ENCODE measurements at places on chromosomes 1 and 21.

GRCh38 chr1:56534130-56534651 lies 45.2 kb downstream of the PLPP3 start:
- no peak for DNase-seq

GRCh38 chr21:33189824-33190223 lies 39.9 kb upstream of the IFNAR2 start:
- no peak for DNase-seq

- DNase-seq = no peak
These were observed 87.9 kb downstream of the GTF2B start for GRCh38 chr1:88803444-88803843.

- DNase-seq = no peak
These were observed 1270.8 kb downstream of the MRPL39 start for GRCh38 chr21:24336491-24336890.

DNA sequence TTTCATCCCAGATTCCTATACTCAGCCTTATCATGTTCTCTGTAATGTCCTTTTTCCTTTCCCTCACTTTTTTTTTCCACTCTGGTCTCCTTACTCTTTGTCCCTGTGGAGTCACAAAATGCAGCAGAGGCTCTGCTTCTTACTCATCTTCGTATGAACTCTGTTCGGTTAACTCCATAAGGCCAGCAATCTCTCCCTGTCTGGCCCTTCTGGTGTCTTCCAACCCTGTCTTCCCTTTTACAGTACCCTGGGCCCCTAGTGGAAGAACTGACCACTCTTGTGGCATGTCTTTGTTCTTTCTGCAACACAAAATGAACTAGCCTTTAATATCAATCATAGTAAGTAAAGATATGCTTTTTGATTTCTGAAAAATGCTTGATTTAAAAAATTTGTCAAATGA lies 7.1 kb downstream of the CD101 start:
- no peak for DNase-seq

GRCh38 chr1:110619412-110620249 lies 13.5 kb upstream of the KCNA2 start:
- DNase-seq = peak; percentile 66

- no peak for DNase-seq
These were observed 3.7 kb upstream of the AMIGO1 start for GRCh38 chr1:109513110-109513710.

DNA sequence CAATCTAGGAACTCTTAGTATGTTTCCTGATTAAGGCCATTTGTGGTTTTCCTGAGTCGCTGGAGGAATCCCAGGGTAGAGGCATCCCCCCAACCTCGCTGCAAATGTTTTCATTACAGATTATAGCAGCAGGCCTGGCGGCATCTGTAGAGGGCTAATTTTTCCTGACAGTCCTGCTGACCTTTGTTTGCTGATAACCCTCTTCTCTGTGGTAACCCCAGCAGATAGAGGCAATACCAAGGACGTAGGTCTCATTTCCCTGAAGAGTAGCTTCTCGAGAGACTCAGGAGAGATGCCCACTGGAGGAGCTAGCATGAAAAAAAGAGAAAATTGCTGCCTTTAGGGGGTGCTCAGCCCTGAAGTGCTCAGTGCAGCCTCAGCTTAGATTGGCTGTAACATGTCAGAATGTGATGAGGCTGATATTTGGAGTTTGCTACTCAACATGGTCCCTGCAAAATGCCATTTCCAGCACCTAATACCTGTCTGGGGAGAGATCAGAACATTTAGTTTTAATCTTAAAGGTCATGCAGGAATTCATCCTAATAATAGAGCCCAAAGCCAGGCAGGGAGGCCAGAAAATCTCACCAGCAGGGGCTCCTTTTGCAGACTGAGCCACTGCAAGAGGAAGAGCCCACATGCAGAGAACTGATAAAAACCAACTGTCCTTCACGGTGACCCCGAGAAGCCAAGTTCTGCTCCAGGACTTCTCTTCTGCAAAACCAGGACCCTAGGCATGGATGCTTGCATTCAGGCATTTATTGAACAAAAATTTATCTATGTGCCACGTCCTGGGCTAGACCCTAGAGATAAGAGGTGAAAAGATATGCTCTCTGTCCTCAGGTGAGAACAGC lies 184.5 kb downstream of the KAZN start:
- DNase-seq = no peak

DNA sequence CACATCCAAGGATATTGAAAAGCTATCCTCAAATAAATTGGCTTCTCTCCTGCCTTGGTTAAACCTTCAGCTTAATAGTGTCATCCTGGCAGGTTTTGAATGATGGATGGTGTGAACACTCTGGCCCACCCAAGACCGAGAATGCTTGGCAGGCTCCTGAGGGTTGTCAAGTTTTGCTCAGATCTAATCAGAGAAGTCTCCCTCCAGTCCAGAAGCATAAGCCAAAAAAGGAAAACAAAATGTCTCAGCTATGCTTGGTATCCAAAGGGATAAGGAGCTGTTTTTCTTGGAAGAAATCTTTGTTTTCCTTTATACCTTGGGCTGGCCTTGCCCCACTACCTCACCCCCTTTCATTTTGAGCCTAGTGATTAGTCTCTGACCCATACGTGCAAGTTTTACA lies 172.7 kb downstream of the CRB1 start:
- DNase-seq = no peak

GRCh38 chr1:45122724-45123123 lies 83.7 kb downstream of the ZSWIM5 start:
- no peak for DNase-seq

DNA sequence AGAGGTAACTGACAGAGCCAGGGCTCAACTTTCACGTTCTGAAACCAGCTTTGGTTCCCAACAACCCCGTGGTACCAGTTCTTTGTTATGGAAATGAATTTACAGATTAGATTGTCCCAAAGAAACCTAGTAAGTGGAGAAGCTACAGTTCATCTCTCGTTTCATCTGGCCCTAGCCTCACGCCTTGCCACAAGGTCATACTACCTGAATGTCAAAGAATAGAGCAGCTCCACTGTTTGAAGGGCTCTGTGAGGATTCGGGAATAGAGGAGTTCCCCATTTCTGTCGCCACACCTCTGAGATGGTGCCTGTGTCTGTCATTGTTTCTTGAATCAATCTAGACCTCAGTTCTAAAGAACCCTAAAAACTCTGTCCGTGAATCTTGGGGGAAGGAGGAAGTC lies 15.0 kb upstream of the CDC42 start:
- DNase-seq = no peak

- peak; percentile 64 for DNase-seq
These were observed 1.2 kb upstream of the KIRREL1 start for GRCh38 chr1:157992031-157992832.

GRCh38 chr1:44326024-44326701 lies 28.9 kb downstream of the ERI3 start:
- no peak for DNase-seq

DNA sequence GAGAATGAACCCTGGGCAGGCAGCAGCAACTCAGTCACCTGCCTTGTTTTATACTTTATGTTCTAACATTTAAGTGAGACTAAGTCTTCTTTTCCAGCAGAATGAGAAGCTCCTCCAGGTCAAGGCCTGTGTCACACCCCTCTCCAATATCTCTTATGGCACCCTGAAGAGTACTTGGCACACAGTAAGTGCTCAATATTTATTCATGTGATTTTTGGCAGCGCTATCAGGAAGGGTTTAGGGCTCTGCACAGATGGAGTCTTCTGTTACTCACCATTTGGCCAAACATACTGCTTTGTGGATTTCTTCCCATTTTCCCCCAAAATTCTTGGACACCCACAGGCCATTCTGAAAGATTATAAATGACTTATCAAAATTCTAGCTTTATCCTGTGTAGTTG lies 43.8 kb upstream of the MYBPHL start:
- DNase-seq = no peak

- no peak for DNase-seq
These were observed 3.4 kb upstream of the USF1 start for GRCh38 chr1:161048949-161049722.

GRCh38 chr1:221797506-221797905 lies 55.6 kb upstream of the DUSP10 start:
- no peak for DNase-seq

DNA sequence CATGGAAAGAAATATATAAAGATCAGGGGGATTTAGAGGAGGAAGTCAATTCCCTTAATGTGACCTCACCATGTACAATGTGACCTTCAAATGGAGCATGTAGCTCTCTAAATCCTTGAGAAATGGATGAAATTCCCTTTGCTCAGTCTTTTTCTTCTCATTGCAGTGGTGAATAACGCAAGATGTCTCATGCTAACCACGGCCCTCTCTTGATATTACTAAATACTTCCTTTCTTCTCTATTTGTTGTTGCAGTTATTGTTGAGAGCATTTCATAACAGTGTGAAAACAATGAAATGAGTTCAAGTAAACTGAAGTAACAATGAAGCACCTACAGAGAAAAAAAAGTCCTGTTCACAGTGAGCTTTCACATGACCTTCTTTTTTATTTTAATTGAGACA lies 55.6 kb downstream of the ZNF281 start:
- DNase-seq = no peak

DNA sequence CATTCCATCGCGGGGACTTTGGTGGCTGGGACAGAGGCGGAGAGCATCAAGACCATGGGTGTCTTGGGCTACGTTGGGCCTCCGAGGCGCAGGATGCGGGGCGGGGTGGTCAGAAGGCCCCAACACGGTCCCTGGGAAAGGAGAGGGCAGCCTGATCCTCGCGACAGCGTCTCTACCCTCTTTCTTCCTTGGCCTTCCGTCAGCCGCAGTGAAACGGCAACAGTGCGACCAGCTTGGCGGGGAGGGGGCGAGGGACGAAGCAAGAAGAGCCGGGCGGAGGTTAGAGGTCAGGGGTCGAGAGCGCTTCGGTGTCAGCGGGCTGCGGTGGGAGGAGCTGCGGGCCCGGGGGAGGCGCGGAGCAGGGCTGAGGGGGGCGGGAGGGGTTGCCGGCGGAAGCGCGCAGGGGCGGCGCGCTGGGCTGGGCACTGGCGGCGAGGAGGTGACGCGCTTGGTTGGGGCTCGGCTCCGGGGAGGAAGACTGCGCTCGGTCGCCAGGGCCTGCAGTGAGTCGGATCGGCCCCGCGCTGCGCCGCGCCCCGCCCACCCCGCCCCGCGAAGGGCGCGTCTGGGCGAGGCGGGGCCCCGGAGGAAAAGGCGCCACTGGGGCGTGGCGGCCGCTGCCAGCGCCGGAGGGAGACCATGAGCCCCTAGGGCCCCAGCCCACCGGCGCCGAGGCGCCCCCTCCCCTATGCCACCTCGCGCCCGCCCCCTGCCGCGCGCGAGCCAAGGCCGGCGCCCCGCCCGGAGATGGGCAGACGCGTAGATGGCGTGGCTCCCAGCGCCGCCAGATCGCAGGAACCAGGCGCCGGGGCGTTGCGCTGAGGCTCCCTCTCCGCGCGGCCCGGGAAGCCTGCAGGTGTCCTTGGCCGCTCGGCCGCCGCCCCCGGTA lies at the start of gene KCNC4:
KCNC4 (plus strand) TSS at position 600 of the 889 bp plus-strand sequence. CDS start 1,186 bp downstream, outside the sequence.
- peak; percentile 64 for DNase-seq

DNA sequence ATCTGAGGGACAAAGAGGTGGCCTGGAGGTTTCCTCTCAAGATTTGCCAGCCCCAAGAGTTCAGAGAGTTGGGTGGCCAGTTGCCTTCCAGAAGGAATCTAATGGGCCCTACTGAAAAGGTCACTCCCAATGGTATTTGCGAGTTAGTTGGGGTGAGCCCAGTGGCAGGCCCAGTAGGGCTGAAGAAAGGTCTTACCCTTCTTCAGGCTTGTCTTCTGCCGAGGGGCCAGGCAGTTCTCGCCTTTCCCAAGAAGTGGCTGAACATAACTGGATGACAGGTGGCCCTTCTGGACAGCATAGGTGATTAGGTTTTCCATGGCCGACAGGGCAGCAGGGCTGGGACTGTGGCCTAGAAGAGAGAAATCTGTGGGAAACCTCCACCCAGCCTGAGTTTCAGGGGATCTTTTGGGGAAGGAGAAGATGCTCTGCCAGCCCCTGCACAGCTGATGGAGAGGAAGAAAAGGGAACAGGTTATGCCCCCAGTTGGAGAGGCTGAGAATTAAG lies 7.2 kb downstream of the PGLYRP4 start:
- DNase-seq = no peak

- no peak for DNase-seq
These were observed 8.1 kb upstream of the VWA5B1 start for GRCh38 chr1:20282533-20282932.

DNA sequence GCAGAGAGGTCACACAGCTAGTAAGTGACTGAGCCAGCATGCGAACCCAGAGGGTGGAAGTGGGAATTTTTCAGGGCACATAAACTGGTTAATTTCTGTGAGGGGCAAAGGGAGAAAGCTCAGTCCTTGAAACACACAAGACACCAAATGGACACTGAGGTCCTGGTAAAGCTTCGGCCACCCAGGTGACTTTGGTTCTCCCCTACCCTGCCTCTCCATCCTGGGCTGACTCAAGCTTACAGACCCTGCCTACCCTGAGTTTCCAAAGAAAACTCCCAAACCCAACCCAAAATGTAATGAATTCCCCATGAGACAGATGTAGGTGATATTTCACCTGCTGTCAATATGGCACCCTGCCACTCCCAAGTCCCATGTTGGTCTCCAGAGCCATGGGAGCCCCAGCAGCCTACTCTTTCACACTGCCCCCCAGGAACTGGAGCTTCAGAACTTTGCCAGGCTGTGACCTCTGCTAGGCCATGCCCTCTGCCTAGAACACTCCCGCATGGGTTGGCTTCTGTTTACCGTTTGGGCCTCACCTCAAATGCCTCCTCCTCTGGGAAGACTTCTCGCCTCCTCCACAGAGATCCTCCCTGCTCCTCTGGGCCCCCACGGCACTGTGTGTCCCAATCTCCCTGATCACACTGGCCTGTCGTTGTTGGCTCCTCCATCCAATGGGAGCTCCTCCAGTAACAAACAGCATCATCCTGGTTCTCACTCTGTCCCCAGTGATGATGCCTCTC lies 3.7 kb upstream of the LRP8 start:
- no peak for DNase-seq

DNA sequence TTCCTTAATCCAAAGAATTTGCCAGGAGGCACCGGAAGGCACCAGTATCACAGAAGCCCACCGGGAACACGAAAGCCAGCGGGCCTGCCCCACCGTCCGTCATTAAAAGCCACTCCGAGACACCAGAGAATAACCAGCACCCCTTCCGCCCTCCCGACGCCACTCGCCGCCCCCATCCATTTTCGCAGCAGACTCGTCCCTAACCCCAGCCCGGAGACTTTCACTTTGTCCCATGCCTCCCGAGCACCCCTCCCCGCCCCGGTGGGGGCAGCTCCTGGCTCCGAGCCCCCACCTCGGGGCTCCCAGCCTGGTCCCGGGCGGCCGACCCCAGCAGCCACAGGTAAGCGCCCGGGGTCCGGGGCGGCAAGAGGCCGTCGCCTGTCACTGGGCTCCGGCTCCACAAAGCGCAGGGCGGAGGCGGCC lies 105.4 kb downstream of the SLC45A1 start:
- DNase-seq = peak; percentile 12

DNA sequence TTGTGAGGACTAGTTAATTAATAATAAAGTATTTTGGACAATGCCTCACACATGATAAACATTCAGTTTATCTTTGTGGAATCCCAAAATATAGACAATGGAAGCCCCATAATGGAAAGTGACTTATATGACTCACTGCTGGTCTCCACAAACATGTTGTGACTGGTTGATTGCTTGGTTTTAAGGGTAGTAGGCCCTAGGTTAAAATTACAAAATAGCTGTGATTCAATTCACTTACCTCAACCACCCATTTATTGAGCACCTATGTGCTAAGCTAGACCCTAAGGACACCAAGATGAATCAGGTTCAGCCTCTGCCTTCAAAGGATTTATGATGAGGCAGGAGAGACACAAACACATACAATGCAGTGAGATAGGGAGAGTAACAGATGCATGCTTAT lies 42.4 kb downstream of the KANK4 start:
- DNase-seq = no peak

- no peak for DNase-seq
These were observed 21.5 kb upstream of the RCAN3 start for GRCh38 chr1:24481101-24481500.

All from HT1080 (cell line).